ELF-1 (cell line): ENCODE measurements at places on chromosomes 7 and 10.

DNA sequence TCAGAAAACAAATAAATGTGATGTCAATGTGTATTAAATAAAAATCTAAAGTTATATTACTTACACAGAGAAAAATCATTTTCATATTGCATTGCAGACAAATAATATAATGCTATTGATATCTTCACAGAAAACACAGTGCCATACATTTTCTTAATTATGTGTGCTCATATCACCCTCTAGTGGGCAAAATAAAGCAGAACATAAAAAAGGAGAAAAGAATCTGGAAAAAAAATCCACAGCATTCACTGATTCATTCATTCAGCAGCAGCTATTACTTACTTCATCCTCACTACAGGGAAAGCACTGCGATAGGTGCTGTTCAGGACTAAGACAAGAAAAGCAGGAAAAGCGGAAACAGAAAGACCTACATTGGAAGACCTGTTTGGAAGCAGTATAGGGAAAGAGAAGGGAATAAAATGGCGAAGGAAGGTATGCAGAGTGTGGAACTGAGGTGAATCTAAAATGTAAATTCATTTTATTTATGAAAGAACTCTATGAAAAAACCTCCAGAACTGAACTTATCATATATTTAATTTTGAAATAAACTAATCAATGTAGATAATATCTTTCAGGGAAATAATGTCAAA is 73.2 kb downstream of the POT1 start:
- DNase-seq, result no peak

- no peak for DNase-seq
Observed at GRCh38 chr10:13788711-13789447, 202.1 kb downstream of the PRPF18 start.

DNA sequence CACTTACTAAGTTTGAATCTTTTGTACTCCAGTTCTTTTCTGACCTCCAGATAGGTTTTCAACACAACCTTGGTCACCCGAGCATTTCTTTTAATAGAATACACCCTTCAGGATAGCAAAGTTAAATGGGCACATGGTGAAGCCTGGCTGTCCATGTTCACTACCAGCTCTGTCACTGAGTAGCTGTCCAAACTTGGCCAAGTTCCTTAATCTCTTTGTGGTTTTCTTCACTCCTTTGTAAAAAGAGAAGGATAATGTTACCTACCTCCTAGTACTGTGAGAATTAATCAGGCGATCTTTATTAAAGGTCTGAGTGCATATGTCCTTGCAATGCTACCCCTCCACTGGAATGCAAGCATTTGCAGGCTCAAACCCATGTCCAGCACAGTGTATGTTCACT is 128.1 kb upstream of the PTPRZ1 start:
- no peak for DNase-seq

DNA sequence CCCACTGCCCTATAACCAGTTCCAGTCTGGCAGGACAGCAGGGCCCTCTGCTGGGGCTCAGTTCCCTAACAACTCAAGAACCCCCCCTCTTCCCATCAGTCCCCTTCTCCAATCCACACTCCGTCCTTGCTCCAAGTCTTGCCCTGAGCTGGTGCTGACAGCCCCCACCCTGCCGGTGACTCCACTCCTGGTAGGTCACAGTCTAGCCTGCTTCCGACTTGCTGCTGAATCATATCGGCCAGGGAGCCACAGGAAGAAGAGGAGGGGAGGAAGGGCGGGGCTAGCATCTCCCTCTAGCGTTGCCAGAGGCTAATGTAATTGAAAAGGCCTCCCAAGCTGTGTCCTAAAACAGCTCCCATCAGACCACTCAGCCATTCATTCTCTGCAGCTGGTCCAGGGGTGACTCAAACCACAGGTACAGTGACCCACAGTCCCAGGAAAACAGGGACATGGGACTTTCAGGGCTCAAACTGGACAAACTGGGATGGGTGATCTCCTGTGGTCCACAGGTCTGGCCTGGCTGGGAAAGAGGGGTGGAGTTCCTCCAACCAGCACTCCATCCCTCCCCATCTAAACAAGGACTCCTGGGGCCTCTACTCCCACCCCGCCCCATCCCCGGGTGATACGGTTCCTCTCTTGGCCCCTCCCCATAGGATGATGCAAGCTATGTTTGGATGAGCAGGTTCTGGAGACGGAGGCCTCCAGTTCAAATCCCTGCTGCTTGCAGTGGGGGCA is 158.8 kb downstream of the SH3PXD2A start:
- DNase-seq, result peak; percentile 88

DNA sequence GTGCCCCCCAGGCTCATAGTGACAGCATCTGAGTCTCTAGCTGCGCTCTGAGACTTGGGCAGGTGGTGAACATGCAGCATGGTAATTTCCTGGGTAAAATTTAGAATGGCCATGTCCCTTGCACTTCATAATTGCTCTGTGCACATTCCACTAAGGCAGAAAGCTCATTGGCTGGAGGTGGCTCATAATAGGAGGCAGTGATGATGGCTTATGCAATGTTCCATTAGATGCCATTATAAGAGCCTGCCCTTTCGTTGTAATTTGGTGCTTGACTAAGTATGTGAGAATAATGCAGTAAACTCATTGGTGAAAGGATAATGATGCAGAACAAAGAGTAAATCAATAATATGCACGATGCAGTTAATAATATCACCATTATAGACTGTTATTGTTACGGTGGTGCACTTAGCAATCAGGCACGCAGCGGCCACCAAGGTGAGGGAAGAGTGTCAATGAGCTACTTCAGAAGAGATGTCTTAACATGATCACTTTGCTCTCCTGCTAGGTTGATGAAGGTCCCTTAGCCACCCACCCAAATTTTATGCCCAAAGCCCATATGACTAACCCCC is 545.9 kb downstream of the KCNMA1 start:
- no peak for DNase-seq

- no peak for DNase-seq
Observed at GRCh38 chr7:127765150-127765549, 113.2 kb downstream of the SND1 start.

- DNase-seq, result peak; percentile 54
Observed at GRCh38 chr7:54632696-54633095, 90.5 kb downstream of the VSTM2A start.

GRCh38 chr7:95066737-95067530 is 159.5 kb downstream of the PPP1R9A start:
- DNase-seq, result no peak

- DNase-seq, result no peak
Observed at GRCh38 chr7:33964417-33965182, 59.3 kb downstream of the BMPER start.

DNA sequence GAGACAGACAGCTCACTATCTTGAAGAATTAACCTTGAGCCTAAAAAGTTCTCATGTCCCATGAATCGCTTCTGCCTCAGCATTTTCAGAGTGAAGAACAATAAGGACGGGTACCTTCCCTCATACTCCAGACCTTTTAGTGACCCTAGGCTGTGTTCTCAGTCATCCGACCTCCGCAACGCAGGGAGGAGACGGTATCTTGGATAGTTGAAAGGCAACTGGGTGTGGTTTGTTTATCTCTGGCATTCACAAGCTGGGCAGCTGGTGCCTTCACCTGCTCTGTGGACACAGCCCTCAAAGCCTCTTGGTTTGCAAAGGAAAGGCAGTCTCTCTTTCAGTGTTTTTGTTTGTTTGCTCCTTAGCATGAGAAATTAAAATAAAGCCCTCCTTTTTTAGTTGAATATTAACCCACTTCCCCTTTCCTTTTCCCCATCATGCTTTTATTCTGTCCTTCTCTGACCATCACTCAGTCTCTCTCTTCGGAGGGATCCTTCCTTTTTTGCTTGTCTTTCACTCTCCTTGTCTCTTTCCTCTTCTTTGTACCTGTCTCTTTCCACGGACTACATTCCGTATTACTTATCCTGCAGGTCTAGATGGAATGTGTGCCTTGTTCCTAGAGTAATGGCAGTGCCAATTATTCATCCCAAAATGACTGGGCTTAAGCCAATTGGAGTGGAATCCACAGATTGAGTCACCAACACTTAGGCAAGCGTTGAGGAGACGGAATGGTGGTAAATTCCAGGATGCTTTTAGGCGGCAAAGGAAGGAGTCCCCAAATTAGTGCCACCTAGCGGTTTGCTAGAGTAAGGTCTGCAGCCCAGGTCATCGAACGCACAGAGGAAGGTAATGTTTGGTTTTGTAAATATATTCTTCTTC is 45.8 kb downstream of the PRR15 start:
- peak; percentile 64 for DNase-seq
